Stimulated activated CD4-positive, alpha-beta T cell treated with anti-CD3 and anti-CD28 coated beads, Interleukin-2, amount 100 ng/mL, for 24 hours (primary cell): ENCODE measurements at places on chromosomes 13 and 19.

GRCh38 chr19:42010245-42011126, 16.5 kb upstream of the ATP1A3 start:
- DNase-seq = no peak

- DNase-seq = no peak
These were observed 382.9 kb downstream of the OLFM4 start for GRCh38 chr13:53411463-53411862.

DNA sequence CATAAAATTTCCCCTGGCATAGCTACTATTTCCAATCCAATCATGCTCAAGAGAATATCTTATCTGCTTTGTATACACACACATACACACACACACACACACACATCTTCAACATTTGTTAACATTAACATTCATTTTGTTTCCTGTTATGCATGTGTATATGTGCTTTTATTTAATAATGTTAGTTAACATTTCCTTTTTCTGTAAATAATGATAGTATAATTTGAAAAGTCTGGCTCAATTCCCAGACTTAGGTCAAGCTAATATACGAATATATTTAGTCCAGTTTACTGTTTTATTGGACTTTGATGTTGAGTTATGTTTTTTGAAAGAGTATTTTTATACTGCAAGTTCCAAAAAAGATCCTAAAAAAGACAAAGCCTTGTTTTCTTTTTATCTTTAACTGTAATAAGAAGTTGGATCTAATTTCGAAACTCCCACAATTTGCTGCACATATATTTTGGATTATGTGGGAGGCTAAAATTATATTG, 1072.4 kb downstream of the EFNB2 start:
- no peak for DNase-seq

GRCh38 chr13:112970552-112971287, 1.7 kb downstream of the MCF2L start:
- DNase-seq = no peak

DNA sequence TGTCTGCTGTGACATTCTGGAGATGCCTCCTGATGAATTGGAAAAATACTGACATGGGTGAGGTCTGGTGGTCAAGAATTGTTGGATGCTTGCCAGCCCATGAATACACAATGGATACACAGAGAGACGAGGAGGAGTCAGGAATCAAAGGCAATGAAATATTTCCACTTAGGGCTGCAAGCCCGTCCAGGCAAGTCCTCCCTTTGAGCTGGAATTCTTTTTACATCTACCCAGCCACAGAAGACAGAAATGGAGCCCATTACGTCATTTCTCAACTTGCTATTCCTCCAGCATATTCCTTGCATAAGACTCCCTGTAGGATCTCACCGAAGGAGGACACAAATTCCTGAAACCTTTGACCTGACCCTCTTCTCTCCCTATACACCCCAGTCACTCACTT, 15.7 kb upstream of the IGFL4 start:
- no peak for DNase-seq

DNA sequence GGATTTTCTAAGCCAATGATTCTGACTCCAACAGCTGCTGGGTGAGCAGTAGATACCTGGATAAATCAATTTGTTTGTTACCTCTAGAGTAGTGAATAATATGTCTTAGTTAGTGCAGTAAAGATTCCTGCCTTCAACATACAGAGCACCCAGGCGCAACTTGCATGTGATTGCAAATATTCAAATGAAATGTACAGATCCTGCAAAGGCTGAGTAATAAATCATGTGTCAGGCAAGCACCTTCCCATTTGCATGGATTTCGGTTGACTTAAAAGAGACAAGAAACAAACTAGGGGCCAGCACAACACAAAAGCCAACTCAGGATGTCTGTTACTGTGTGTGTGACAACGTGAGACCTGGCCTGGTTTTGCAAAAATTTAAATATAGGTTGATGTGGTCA, 79.7 kb downstream of the TNFSF11 start:
- DNase-seq = no peak

DNA sequence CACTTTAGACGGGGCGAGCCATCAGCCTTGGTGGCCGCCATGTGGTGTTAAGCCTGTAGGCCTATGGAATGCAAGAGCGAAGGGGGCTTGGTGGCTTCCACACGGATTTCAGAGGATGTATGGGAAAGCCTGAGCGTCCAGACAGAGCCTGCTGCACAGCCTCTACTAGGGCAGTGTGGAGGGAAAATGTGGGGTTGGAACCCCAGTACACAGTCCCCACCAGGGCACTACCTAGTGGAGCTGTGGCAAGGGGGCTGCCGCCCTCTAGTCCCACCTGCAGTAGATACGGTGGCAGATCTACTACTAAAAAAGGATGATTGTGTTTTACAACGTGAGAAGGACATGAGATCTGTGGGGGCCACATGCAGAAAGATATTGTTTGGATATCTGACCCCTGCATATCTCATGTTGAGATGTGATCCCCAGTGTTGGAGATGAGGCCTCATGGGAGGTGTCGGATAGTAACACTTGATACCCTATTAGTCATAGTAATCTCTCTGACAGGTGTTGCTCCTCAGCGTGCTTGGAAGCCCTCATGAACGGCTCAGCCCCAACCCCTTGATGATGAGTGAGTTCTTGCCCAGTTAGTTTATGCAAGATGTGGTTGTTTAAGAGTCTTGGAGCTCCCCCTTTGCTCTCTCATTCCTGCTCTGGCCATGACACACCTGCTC, 45.6 kb downstream of the LHFPL6 start:
- DNase-seq = no peak

GRCh38 chr13:79312340-79312855, 93.7 kb downstream of the RBM26 start:
- no peak for DNase-seq

DNA sequence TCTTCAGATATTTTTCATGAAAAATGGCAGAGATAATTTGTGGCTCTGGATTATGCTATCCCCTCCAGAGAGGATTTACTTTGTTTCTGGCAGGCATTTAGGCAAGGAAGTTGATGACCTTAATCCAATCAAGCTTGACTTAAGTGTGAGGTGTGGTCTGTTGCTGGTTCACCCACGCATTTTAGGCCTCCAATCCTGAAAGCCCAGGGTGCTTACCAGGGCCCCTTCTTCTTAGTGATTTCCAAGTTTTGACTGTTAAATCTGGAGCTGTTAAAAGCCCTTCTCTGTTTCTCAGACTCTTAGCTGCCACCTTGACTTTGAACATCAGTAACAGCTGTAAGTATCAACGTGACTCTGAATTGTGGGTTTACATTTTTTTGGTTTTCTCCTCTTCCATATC, 161.8 kb downstream of the DNAJC15 start:
- DNase-seq = no peak

- peak; percentile 65 for DNase-seq
These were observed 14.9 kb downstream of the POP4 start for GRCh38 chr19:29620931-29621351.

- DNase-seq = no peak
These were observed 10.4 kb downstream of the XAB2 start for GRCh38 chr19:7618771-7619510.

GRCh38 chr13:44955406-44955805, 33.9 kb downstream of the NUFIP1 start:
- no peak for DNase-seq

- DNase-seq = no peak
These were observed 18.8 kb downstream of the ZSCAN5A start for GRCh38 chr19:56295531-56296455.

DNA sequence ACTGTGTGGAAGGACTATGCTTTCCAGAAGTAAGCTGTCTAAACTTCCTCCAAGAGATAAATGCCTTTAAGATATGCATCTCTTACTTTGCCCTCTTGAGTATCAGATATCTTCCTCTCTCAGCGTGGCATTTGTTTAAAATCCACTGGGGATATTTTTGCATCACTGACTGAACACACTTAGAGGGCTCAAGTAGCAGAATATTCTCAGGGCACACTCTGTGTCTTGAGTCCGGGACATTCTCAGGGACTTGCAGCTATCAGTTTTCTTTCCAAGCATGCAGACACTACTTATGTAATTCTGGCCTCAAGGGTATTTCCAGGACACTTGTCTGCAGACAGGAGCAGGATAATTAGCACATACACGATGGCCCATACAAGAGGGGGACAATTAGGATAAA, 84.7 kb downstream of the ERCC5 start:
- DNase-seq = no peak

GRCh38 chr13:51786425-51787265, 17.3 kb downstream of the DHRS12 start:
- no peak for DNase-seq

DNA sequence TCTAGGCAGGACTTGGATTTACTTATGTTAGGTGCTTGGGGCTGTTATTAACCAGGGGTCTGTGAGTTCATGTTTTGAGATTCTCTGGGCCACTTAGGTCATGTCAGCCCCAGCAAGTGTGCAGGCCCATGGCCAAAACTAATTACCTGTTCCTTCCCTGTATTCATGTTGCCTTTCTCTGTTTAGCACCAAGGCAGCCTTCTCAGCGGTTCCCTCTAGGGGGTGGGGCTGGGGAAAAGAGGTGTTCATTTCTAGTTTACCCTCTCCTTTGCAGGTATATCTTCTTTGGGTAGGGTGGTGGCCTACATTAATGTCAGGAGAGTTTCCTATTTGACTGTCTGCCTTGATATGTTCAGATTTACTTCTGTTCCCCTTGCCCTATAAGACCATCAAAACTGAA, 61.7 kb downstream of the PDS5B start:
- no peak for DNase-seq

DNA sequence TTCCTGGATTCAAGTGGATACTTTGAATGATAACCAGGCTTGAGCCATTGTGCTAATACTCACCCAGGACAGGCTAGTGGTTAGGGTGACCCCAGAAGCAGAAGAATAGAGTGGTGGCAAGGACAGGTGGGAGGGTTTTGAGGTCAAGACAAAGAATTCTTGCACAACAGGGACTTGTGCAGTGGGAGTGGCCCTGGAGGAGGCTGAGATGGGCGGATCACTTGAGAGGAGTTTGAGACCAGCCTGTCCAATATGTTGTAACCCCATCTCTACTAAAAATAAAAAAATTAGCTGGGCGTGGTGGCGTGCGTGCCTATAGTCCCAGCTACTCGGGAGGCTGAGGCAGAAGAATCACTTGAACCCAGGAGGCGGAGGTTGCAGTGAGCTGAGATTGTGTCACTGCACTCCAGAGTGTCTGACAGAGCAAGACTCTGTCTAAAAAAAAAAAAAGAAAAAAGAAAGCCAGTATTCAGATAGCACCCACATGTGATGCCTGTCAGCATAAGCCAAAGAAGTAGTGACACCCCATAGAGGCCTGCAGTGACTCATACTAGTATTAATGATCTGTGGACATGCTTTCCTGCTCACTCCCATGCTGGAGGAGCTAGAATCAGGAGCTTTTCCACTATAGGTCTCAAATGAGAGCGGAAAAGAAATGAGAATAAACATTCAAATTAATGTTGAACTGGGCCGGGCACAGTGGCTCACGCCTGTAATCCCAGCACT, 78.7 kb downstream of the RNF17 start:
- DNase-seq = no peak

DNA sequence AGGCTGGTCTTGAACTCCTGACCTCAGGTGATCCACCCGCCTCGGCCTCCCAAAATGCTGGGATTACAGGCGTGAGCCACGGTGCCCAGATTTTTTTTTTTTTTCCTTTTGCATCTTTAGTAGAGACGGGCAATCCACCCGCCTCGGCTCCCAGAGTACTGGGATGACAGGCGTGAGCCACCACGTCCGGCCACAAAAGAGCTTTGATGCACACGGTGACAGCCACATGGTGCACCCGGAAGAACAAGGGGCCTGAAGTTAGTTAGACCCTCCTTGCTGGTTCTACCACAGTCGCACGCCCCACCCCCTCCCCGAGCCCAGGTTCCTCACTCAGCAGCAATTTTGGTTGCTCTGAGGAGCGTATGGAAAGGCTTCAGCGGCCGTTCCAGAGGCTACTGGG, 54.2 kb upstream of the USE1 start:
- no peak for DNase-seq
